A549 (cell line): ENCODE measurements at places on chromosomes 1 and 21.

GRCh38 chr1:31667065-31667785 is 22.5 kb upstream of the PEF1 start:
- DNase-seq: no peak

GRCh38 chr1:8871539-8871935 is 6.9 kb downstream of the ENO1 start:
- no peak for DNase-seq

DNA sequence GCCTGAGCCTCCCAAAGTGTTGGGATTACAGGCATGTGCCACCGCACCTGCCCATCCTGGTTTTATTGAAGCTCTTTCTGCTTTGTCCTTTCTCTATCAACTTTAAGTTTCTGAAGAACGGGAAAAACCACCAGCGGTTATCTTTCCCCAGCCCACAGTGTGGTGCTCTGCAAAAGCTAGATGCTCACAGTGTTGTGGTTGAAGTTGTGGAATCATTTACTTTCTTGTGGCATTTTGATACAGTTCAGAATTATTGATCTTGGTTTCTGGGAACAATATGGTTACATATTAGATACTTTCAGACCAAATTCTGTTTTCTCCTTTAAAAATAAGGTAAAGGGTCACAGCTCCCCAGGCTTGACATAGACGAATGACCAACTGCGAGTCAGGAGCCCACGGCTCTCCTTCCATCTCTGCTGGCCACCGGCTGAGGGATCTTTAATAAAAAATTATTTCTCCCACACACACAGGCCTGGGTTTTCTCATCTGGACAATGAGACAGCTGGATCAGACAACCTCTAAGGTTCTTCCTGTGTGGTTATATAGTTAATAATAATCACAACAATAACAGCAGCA is 385.3 kb downstream of the SETD4 start:
- DNase-seq: no peak

GRCh38 chr1:51853360-51853759 is 25.2 kb downstream of the NRDC start:
- no peak for DNase-seq

DNA sequence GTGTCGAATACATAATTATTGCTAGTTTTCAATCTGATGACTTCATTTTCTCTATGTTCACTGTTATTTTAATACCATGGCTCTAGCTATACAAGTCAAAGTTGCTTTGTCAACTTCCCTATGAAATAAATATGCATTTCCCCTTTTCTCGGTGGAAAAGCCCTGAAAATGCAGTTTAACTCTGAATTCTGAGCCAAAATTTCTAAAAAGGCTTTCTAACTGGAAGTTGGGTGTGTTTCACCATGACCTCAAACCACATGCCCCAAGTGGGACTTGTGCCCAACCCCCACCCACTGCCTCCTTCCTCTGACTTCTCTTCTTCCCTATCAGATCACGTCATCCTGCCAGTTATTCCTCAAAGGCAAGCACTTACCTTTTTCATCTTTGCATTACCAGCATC is 8.9 kb downstream of the MKNK1 start:
- no peak for DNase-seq

DNA sequence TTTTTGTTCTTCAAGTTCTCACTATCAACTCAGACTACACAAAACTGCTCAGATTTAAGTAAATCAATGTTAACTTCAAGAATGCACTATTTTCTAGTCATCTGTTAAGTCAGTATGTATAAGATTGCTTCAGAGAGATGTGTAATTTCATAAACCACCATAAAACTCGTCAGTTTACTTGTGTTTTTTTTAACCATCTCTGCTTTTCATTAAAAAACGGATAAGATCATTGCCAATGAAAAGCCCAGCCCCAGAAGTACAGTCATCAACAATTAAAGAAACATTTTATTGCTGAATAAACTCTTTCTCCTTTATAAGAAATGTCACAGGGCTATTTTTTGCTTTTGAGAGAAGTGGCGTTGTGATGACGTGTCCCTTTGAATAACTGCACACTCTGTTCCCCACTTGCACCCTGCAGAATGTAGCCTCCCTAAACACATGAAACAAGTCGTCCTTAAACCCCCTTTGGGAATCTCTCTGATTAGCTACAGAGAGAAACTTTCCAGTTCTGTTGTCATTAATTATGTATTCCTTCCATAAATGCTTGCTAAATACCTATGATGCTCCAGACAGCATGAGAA is 202.7 kb upstream of the FOXD3 start:
- no peak for DNase-seq

DNA sequence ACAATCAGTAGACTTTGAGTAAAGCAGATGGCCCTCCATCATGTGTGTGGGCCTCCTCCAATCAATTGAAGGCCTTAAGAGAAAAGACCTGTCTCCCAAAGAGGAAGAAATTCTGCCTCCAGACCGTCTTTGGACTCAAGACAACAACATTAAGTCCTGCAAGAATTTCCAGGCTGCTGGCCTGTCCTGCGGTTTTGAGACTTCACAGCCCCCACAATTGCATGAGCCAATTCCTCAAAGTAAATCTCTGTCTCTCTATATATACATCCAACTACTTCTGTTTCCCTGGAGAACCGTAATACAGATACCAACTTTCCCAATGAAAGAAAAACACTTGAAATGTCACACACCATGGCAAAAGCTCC is 16.4 kb downstream of the REG4 start:
- no peak for DNase-seq

- DNase-seq: no peak
These were observed 50.9 kb downstream of the RUNX1 start for GRCh38 chr21:34998176-34998575.

- no peak for DNase-seq
These were observed 80.8 kb upstream of the UBE2U start for GRCh38 chr1:64122588-64122987.

DNA sequence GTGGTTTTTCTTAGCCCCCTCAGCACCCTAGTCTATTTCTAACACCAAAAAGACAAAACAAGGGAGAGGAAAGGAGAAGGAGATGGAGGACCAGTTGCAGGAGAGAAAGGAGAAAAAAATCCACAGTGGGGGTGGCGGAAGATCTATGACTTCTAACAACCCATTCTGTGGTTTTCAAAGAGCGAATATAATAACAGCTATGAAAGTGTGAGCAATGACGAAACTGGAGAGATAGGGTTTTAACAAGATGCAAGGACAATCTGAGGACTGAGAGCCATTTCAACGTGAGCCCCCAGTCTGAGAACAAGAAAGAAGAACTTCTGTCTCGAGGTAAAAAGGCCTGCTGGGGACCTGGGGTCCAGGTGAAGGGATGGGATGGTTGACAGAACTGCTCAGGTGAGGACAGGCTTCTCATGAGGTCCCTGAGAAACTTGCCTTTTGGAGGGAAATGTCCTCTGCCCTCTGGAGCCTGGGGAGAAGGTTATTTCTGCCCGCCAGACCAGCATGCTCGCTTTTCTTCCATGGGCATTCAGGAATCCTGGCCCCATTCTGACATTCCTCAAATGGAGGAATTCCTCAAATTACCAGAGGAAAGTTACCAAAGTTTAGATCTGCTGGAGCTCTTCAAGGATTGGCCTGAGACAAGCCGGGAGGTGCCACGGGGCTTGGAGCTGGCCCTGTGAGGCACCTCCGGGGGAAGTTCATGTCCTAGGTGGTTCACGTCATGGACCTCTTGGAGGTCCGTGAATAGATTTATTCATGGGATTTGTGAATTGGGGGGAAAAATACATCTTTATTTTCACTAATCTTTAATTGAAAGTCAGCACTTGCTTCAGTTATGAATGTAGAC is at the start of gene CD160:
Gene CD160 (plus strand): TSS at position 270 of the 850 bp plus-strand sequence. CDS start 8,829 bp downstream, outside the sequence.
- DNase-seq: no peak

GRCh38 chr1:9555942-9556341 is 16.7 kb downstream of the SLC25A33 start:
- no peak for DNase-seq

- no peak for DNase-seq
These were observed 70.9 kb downstream of the ODF2L start for GRCh38 chr1:86325264-86325663.

DNA sequence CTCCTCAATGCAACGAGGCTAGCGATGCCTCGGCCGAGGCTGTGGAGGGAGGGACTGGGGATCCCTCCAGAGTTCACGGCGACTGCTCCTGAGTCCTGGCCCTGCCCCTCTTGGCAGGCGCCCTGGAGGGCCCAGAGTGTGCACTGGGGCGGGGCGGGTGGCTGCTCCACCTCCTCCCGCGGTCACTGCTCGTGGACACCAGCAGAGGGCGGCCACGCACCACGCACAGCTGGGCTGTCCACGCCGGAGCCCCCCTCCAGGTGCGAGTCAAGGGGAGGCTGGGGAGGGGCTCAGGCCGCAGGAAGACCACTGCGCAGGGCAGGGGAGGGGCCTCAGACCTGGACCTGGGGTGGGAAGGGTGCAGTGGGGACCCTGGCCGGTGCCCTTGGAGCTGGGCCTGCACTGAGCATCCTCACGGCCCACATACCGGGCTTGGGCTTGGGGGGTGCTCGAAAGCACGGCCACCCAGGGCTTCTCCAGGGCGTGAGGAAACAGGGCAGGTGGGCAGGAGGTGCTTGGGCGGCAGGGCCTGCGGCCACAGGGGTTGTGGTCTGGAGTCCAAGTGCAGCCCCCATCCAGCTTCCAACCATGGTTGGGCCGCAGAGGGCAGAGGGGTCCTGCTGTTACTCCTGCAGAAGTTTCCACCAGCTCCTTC is 20.6 kb upstream of the TTC34 start:
- peak; percentile 38 for DNase-seq

GRCh38 chr21:42739061-42739931 is 85.9 kb downstream of the PDE9A start:
- no peak for DNase-seq

DNA sequence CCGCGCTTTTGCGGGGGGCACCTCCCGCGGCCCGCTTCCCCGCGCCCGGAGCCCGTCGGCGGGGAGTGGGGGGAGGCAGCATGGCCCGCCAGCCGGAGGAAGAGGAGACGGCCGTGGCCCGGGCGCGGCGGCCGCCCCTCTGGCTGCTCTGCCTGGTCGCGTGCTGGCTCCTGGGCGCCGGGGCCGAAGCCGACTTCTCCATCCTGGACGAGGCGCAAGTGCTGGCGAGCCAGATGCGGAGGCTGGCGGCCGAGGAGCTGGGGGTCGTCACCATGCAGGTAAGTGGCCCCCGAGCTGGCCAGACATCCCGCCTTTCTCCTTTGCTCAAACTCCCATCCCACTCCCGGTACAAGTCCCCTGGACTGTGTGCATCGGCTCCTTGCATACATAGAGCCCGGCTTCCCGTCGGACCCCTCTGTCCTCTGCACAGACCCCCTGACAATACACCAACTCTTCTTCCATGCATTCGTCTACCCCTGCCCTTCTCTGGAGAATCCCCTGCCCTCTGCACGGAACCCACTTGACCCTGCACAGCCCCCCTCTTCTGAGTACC is 812 bp downstream of the CACHD1 start:
- peak; percentile 6 for DNase-seq

DNA sequence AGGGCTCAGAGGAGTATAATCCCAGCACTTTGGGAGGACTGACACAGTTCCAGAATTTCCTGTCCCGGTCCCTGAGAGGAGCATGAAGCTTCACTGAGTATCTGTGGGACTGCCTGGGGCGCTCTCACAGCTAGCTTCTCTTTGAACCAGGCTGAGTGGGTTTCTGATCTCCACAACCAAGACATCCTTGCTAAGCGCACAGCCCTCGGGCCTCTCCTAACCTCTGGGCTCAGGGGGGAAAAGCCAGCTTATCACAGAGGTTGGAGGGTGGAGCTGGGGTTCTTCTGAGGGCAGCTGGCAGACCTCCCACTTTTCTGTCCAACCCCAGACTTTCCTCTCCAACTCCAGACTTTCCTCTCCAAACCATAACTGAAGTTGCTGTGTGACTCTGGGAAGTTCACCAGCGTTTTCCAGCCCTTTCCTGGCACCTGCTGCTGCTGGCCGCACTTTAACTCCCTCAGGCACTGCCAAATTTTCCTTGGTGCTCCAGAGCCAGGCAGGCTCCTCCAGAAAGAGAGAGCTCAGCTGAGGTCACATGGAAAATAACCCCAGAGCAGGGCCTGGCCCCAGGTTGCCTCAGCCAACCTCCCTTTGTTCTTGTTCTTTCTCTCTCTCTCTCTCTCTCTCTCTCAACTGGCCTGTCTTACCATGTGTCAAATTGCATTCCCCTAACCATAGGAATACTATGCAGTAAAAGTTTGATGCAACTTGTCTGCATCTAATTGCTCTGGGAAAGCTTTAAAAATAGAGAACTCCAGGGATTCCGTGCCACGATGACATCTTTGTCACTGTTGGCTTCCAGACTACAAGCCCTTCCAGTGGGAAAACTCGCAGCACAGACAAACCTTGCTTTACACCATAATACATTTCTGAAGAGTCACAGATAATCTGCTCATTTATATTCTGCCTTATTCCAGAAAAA is 49.5 kb downstream of the OLFML2B start:
- DNase-seq: no peak

DNA sequence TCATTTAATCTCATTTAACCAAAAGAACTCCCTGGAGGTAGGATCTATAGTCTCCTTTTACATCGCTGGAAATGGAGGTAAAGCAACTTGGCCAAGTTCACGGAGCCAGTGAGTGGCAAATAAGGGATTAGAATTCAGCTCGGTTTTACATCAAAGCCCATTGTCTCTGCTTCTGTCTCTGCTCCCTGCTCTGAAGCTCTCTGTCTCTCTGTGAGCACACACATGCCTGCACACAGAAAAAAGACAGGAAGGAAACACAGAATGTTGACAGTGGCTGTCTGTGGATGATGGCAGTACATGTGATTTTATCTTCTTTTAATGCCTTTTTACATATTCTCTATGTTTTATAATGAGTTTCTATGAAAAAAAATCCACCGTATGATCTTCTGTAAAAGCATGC is 8.9 kb upstream of the DHRS3 start:
- DNase-seq: no peak
